ENCODE measurements at places on chromosomes 2 and 18. TPM values are rescaled to one million over a fixed set of nuclear protein-coding genes. Genes with fewer than 3 reads are reported as not detected.

The ANO7 gene
- 3.4 TPM for total RNA-seq

The DNPEP gene
- 47.2 TPM for total RNA-seq

The EPAS1 gene
- 139 TPM for total RNA-seq

The SCRN3 gene
- total RNA-seq = 39.4 TPM

The FKBP1B gene
- total RNA-seq = 2.0 TPM

The FBXO48 gene
- 0.92 TPM for total RNA-seq

The CSRNP3 gene
- total RNA-seq = 2.9 TPM

The LRRTM1 gene
- total RNA-seq = 0.32 TPM

The TUBA3D gene
- total RNA-seq = 4.0 TPM

The MARCHF7 gene
- total RNA-seq = 86.5 TPM

The TCF4 gene
- total RNA-seq = 69.9 TPM

The CDH19 gene
- 14.8 TPM for total RNA-seq

The TGFBRAP1 gene
- total RNA-seq = 9.8 TPM

The SCTR gene
- 0.59 TPM for total RNA-seq

The ANKRD36 gene
- 6.5 TPM for total RNA-seq

The COLEC12 gene
- 5.5 TPM for total RNA-seq

The SATB2 gene
- total RNA-seq = 1.5 TPM
